ENCODE measurements at places on chromosomes 1 and 21. TPM values are rescaled to one million over a fixed set of nuclear protein-coding genes. Genes with fewer than 3 reads are reported as not detected.

GRCh38 chr1:18283601-18284385 is 176.2 kb downstream of the IGSF21 start:
- no peak for DNase-seq

GRCh38 chr21:31267644-31268043 is 76.4 kb downstream of the TIAM1 start:
- DNase-seq, result no peak

DNA sequence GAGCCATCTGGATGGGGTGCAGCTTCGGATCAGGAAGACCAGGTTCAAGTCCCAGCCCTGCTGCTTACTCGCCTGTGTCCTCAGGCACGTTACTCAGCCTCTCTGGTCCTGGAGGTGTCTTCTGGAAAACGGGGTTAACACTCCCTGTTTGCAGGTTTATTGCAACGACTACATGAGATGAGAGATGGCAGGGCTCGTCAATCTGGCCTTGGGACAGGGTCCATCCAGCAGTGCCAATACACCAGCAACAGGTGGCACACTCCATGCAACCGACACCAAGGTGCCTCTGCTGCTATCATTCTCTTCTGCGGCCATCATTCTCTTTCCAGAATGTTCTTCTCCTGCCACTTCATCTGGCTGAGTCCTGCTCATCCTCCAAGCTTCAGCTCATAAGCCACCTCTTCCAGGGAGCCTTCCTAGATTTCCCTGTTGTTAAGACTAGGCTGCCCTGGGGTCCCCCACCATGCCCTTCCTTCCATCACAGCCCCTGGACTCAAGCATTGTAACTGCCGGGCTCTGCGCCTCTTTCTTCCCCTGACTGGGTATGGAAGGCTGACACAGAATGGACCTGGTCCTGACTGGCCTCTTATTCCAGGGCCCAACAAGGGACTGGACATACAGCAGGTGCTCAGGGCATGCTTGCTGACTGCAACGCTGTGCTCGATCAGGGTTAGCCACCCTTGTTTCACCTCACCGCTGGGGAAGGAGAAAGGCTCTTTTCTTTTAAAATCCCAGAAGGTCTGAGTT is 87.4 kb downstream of the DMRTB1 start:
- DNase-seq, result no peak

The BRINP3 gene
- 7.6 TPM for polyA plus RNA-seq

The UBAP2L gene
- polyA plus RNA-seq, result 210 TPM

DNA sequence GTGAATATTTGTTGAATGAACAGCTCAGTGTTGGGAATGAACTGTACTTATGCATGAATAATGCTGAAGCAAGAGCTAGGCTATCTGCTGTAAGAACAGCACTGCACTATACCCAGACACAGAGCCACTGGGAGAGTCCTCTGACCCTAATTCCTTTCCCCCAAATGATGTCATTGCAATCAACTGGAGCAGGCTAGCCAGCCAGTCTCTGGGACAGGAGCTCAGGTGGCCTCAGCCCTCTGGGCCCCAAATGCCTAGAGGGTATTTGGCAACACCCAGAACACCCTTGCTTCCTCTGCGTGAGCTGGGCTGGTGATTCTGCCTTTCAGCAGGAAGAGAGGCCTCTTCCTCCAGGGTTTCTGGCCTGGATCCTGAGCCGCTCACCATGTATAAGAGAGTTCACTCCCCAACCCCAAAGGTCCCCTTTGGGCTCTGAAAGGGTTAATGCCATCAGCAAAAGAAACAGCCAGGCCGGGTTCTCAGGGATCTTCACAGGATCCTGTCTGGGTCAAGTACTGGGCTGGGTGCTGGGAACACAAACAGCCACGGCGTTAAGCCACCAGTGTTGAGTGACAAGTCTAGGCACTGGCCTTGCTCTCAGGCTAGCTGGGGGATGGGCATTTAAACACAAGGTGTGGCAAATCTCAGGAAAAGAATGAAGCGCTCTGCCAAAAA is 3.7 kb upstream of the PADI4 start:
- no peak for DNase-seq

DNA sequence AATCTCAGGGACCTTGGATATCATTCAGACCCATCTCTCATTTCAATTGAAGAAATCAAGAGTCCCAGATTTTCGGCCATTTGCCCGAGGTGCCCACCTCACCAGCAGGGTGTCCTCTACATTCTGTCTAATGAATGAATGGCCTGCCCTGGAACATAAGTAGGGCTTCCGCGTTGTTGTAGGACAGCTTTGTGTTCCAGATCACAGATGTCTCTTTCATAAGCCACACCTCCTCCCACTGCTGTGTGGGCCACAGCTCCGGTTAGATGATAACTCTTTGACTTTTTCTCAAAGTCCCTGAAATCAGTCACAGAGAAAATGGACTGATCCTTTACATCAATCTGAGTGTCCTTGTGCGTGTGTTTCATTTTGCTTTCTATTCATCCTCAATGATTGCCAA is 144.4 kb downstream of the RGS7 start:
- DNase-seq, result no peak

The SELE gene
- polyA plus RNA-seq, result 0.52 TPM

GRCh38 chr1:214476229-214476985 is 75.0 kb downstream of the PTPN14 start:
- DNase-seq, result no peak

The CD53 gene
- polyA plus RNA-seq, result 5.6 TPM

The FGGY gene
- polyA plus RNA-seq, result 26.6 TPM

The SH2D2A gene
- 0.52 TPM for polyA plus RNA-seq

The CDK18 gene
- 27.1 TPM for polyA plus RNA-seq

The PAFAH2 gene
- 18.2 TPM for polyA plus RNA-seq

The PLA2G2C gene
- polyA plus RNA-seq, result 0.10 TPM

DNA sequence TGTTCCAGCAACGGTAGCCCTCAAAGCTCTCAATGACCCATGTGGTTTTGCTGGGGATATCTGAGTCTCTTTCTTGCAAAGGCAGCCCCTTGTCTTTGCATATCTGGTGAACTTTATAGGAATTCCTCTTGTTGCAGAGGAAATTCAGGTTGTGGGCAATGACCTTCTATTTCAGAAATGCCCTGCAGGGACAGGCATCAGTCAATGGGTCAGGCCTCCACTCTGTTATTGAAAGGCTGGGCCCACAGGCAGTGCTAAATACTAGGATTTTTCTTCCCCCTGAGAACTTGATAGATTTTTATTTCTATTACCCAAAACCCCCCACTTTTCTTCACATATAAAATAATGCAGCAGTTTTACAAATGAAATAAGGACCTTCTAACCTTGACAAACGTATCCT is 131.1 kb downstream of the TNR start:
- DNase-seq, result no peak

GRCh38 chr1:169348383-169349036 is 19.1 kb downstream of the NME7 start:
- DNase-seq, result peak; percentile 60

GRCh38 chr21:36400719-36401118 is 15.5 kb downstream of the CHAF1B start:
- DNase-seq, result no peak

- peak; percentile 57 for DNase-seq
Observed at GRCh38 chr1:33137800-33138199, 44.0 kb downstream of the TRIM62 start.

DNA sequence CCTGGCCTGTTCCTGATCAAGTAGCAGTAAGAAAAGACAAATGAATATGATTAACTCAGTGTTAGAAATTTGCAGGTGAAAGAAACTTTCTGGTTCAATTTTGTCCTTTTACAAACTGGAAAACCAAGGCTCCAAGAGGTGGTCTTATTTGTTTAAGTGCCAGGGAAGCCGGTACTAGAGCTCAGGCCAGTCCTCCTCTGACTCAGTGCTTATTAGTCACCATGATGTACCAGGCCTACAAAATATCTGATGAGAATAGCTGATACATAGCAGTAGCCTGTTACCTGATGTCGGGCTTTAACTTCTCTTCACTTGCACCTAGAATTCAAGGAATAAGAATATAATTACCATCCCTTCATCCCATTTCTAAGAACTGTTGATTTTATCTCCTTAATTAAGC is 394.8 kb downstream of the LMX1A start:
- no peak for DNase-seq

- DNase-seq, result no peak
Observed at GRCh38 chr1:46686255-46686654, 14.6 kb downstream of the TEX38 start.

- no peak for DNase-seq
Observed at GRCh38 chr21:35927262-35927661, 133.1 kb downstream of the SETD4 start.

- no peak for DNase-seq
Observed at GRCh38 chr1:57254022-57254421, 169.8 kb downstream of the DAB1 start.

The UBL4B gene
- not detected for polyA plus RNA-seq

The DFFB gene
- polyA plus RNA-seq, result 9.8 TPM

The AGMAT gene
- 35.3 TPM for polyA plus RNA-seq

The RHOU gene
- 14.3 TPM for polyA plus RNA-seq

The TSNAX gene
- polyA plus RNA-seq, result 65.5 TPM

- DNase-seq, result no peak
Observed at GRCh38 chr1:21175324-21175669, 1.4 kb downstream of the EIF4G3 start.

The KANK4 gene
- polyA plus RNA-seq, result 23.4 TPM

- no peak for DNase-seq
Observed at GRCh38 chr1:196910215-196910614, 22.4 kb downstream of the CFHR4 start.

- no peak for DNase-seq
Observed at GRCh38 chr1:13642306-13643004, 57.5 kb upstream of the PRDM2 start.

GRCh38 chr1:167927046-167927754 is 9.3 kb upstream of the DCAF6 start:
- no peak for DNase-seq

The TTC34 gene
- polyA plus RNA-seq, result 1.3 TPM

The PLD5 gene
- 1.2 TPM for polyA plus RNA-seq

The WDR26 gene
- 121 TPM for polyA plus RNA-seq

- DNase-seq, result no peak
Observed at GRCh38 chr1:97646071-97646470, 274.8 kb downstream of the DPYD start.

- no peak for DNase-seq
Observed at GRCh38 chr1:173137107-173137706, 69.9 kb downstream of the TNFSF4 start.

DNA sequence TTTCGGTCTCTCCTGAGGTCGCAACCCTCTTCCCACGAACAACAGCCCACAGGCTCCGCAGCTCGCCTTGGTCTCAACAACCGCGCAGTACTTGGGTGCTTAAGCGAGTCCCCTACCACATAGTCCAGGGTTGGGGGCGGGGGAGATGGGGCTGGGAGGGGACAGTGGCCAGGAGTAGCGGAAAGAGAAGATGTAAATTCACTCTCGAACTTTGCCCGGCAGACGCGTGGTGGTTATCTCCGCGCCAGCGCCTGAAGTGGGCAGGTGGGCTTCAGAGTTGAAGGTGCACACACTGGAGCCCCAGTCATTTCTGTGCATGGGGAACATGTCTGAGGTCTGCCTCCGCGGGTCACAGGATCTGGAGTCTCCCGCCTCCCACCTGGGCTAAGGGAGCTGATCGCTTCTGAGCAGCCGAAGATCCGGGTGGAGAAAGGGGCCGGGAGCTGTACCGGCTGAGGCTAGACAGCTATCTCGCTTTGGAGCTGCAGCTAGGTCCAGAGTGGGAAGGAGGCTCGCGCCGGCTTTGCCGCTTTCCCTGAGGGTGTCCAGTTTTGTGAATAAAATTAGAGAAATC is 4.3 kb upstream of the FOXD2 start:
- no peak for DNase-seq

DNA sequence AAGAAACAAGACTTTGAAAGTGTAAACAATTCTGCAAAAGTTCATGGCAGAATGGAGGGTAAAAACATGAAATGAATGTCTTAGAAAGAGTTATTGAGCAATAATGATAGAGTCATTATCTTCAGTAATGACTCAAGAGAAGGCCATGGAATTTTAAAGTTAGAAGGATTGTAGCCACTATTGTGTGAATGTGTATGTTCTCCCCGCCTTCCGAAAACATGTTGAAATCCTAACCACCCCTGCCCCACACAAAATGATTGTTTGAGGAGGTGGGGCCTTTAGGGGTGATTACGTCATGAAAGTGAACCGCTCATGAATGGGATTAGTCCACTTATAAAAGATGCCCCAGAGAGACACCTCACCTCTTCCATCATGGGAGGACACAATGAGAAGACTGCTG is 93.8 kb upstream of the CCDC190 start:
- DNase-seq, result no peak

Measured in left kidney (tissue), 8 donors.